ENCODE measurements at places on chromosomes 2 and 18.

- DNase-seq = no peak
Measured at GRCh38 chr2:128155970-128156369, 65.0 kb downstream of the UGGT1 start.

DNA sequence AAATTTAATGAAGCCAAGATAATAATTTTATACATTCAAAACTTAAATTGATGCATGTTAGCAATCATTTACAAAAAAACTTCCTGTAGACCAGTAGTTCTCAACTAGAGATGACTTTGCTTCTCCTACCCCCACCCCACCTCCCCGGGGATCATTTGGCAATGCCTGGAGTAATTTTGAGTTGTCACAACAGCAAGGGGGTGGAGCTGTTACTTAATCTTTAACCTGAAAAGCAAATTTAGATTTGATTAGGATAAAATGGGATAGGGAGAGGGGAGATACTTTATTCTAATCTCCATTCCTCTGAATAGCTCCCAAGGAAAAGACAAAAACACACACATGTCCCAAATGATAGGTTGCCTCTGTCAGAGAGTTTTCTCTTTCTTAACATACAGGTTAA lies 4.2 kb downstream of the SLC40A1 start:
- DNase-seq = no peak

- no peak for DNase-seq
Measured at GRCh38 chr2:43328133-43328532, 101.7 kb upstream of the ZFP36L2 start.

- no peak for DNase-seq
Measured at GRCh38 chr2:64492821-64493220, 31.3 kb upstream of the AFTPH start.

DNA sequence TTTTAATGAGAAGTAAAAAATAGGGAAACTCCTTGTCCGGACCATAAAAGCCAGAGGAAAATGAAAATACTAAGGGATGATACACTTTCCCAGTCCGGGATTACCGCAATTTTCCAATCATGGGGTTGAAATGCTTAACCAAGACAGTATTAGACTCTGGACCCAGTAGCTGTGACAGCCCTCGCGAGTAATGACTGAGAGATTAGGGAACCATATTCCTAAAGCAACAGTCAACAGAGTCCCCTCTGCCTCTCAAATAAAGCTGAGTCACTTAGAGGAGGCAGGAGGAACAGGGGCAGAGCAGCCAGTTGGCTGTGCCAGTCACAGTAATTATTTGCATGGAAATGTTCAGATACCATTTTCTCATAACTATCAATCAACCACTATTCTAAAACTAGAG lies 34.8 kb downstream of the GPATCH11 start:
- no peak for DNase-seq

- DNase-seq = no peak
Measured at GRCh38 chr2:186913870-186914269, 64.9 kb upstream of the ZSWIM2 start.

DNA sequence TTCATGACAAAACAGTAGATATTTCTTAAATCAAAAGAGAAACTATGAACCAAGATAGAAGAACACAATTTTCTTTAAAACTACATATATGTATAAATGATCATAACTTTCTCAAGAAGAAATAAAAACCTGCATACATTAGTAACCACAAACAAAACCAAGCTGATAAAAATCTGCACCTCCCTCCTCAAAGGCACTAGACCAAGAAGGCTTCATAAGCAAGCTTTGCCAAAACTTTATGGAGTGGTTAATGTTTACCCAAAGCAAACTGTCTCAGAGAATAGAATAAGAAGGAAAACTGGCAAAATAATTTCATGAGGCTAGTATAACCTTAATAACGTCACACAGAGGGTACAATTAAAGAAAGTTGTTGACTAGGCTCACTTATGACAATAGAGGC lies 138.3 kb downstream of the ZBTB7C start:
- DNase-seq = no peak

All from non-pigmented ciliary epithelial cell (primary cell).